ENCODE measurements at places on chromosomes 1 and 21.

DNA sequence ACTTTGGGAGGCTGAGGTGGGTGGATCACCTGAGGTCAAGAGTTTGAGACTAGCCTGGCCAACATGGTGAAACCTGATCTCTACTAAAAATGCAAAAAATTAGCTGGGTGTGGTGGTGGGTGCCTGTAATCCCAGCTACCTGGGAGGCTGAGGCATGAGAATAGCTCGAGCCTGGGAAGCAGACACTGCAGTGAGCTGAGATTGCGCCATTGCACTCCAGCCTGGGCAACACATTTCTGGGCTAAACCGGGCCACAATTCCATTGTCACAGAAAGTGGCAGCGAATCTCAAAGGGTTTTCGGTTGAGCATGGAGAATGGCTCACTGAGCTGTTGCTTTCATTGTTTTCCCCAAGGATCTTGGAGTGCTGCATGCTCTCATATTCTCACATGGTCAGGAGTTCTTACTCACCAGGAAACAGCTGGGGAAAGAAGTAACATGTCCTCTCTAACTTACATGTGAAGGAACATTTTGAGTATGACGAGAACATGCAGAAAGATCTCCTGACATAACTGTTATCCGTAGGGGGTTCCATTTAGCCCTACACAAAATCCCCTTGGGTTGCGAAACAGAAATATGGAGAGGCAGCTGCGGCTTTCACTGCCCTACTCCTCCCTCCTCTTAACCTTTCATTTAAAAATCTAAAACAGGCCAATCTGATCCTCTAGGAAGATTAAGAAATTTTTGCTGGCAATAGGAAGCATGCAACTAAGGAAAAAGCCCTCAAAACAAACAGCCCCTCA, 341.1 kb downstream of the PCP4 start:
- DNase-seq: no peak

- DNase-seq: peak; percentile 51
Observed at GRCh38 chr1:45815667-45816458, 12.5 kb downstream of the MAST2 start.

DNA sequence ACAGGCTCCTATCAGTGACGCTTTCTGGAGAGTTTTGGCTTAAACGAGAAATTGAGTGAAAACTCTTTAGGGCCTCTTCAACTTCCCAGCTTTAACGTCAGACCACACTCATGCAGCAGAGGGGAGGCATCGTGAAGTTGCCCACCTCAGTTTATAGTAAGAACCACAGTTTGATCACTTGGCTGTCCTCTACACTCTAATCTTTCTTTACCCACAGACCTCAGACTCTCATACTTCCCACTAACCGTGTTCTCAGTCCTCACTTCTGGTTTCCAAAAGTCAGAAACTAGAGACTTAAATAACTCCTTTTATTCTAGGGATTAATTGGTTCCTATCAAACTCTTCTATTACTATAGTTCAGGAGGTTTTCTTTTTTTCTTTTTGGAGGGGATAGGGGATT, 302.2 kb downstream of the NTNG1 start:
- DNase-seq: no peak

DNA sequence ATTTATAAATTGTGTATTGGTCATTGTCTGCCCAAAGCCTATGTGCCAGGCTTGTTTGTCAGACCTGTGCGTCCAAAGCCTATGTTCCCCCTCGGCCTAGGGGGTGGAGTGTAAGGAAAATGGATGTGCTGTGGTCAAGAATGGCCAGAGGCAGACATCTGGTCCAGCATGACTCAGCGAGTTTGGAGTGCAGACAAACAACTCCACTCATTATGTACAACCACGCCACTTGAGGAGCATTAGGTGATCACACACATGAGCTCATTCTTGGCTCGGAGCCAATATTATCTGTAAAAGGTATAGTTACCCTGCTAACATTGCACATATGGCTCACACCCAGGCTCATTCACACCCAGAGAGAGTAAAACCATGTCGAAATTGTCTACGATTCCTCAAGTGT, 1047.6 kb upstream of the ADGRL4 start:
- peak; percentile 49 for DNase-seq

DNA sequence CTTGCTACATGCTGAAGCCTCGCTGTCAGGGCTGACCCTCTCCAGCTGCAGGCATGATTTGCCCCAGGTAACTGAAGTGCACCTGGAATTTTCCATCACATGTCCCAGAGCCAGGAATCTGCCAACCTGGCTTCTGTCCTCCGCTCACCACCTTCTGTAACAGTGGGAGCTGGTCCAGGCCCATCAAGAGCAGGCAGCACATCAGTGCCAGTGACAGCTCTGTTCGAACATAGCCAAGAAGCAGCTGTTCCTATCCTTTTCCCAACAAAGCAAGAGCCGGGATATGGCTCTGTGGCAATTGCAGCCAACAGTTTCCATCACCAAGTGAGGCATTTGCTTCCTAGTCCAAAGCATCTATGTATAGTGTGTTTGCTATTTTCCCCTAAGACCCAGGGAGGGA, 42.2 kb upstream of the KANK4 start:
- DNase-seq: no peak

DNA sequence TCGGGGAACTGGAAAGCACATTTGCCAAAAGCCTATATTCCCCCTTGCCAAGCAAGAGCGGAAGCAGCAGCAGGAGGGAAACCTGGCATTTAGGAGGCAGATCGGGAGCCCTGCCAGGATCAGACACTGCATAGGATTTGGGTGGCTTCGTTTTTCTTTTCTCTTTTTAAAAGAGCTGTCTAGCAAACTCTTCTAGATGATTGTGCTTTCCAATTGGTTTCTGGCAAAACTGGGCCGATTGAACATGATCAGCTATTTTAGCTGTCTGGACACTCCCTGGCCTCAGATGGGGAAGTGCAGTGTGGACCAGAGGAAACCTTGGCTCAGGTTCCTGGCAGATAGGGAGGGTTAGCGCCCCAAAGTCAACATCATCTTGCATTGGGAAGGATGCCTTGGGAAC, 414.0 kb upstream of the KAZN start:
- no peak for DNase-seq

GRCh38 chr1:10440305-10440704, 9.5 kb upstream of the CORT start:
- DNase-seq: no peak

- no peak for DNase-seq
Observed at GRCh38 chr1:10105484-10105883, 72.7 kb downstream of the UBE4B start.

- no peak for DNase-seq
Observed at GRCh38 chr1:201061049-201061448, 37.5 kb upstream of the KIF21B start.

- DNase-seq: peak; percentile 55
Observed at GRCh38 chr1:180507795-180508724, 5.7 kb upstream of the ACBD6 start.

DNA sequence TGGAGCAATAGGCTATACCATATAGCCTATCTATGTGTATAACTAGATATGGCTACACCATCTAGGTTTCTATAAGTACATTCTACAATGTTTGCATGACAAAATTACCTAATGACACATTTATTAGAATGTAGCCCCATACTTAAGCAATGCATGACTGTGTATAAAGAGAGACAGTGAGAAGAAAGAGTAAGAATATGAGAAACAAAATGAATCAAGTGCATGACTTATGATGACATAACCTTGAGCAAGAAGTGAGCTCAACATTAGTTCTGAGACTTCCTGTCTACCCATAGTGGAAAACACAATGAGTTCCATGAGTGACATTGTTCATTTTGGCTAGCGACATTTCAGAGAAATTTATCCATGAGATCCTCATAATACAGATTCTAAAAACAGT, 10.1 kb downstream of the SLC44A5 start:
- DNase-seq: no peak

DNA sequence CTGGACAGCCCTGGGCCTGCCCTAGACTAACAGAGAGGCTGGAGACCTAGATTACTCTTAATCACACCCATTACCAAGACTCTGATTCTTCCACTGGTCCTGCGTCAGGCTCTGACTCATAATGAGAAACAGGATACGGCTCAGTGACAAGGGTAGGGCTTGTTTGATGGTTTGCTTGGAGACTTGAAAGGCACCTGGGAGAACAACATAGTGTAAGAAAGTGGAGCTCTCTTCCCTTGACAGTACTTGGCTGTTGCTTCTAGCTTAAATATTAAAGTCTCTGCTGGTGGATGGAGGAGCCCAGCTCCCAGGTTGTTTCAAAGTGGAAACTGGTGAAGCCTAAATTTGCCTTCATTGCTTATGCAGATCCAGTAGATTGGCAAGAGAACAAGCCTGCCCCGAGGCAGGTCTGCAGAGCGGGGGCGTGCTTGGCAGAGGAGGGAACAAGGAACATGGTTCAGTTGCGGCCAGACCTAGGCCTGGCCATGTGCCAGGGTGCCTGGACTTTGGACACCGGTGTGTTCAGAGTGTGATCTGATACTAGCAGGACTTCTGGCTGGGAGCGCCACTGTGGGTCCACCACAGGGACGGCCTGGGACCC, 480.6 kb downstream of the CAMTA1 start:
- DNase-seq: peak; percentile 72

DNA sequence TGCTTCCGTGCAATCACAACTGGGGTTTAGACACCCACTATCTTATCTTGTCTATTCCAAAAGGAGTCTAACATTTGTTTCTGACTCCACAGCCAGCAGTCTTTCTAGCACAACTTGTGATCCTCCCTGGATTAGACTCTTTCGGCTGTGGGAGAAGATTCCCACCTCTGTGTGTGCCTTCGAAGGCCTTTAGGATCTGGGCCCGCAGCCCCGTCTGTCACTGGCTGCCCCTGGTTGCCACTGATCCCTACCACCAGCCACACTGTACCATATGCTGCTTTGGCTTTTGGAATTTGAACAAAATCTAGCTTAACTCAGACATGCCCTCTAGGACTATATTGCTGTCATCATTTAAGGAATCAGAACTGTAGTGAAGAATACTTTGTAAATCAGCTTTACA, 18.0 kb downstream of the NTPCR start:
- DNase-seq: no peak

GRCh38 chr21:45916011-45916840, 65.3 kb upstream of the COL6A1 start:
- DNase-seq: no peak

GRCh38 chr1:248918131-248918530, 12.1 kb downstream of the PGBD2 start:
- DNase-seq: no peak

DNA sequence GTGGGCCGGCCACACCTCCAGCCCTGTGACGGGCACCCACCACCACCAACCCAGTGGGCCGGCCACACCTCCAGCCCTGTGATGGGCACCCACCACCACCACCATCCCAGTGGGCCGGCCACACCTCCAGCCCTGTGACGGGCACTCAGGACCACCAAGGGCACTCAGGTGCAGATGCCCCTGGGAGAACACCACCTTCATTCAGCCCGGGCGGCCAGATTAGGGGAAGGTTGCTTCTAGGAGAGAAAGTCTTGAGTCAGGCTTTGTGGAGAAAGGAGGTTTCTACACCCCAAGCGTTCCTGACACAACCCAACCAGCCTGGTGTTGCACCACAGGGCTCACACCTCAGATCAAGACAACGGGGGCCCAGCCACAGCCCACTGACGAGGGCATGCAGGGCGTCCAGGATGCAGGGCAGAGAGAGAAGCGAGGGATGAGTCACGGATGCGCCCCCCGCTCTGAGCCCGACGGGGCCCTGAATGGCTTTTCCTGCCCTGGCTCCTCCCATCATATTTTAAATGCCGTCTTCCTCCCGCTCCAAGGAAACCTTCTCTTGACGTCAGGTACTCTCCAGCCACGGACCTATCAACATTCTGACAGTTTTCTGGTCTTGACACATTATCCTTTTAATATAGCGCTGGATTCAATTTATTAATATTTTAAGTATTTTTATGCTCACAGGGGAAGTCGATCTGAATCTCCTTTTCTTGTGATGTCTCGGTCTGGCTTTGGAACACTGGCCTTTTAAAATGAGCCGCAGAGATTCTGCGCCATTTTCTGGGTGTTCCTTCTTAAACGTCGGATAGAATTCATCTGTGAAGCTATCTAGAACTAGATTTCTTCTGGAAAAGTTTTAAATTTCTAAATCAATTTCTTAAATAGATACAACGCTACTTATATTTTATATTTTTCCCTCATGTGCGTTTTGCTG, 631 bp upstream of the SPATC1L start:
- peak; percentile 90 for DNase-seq

DNA sequence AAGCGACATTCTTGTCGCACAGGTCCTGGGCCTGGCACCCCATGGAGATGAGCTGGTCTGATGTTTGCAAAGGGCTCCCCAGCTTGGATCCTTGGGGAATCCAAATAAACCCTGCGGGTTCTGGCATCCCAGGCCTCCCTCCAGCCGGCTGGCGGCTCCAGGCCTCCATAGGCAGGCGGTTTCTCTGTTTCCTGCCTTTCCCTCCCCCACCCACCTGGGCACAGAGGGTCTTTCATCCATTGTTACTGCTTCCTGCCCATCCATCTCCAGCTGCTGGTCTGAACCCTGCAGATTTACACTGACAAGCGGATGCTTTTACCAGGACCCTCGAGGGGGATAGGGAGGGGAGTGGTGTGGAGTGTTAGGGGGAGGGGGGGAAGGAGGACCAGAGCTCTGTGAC, 39.1 kb upstream of the ID3 start:
- no peak for DNase-seq

DNA sequence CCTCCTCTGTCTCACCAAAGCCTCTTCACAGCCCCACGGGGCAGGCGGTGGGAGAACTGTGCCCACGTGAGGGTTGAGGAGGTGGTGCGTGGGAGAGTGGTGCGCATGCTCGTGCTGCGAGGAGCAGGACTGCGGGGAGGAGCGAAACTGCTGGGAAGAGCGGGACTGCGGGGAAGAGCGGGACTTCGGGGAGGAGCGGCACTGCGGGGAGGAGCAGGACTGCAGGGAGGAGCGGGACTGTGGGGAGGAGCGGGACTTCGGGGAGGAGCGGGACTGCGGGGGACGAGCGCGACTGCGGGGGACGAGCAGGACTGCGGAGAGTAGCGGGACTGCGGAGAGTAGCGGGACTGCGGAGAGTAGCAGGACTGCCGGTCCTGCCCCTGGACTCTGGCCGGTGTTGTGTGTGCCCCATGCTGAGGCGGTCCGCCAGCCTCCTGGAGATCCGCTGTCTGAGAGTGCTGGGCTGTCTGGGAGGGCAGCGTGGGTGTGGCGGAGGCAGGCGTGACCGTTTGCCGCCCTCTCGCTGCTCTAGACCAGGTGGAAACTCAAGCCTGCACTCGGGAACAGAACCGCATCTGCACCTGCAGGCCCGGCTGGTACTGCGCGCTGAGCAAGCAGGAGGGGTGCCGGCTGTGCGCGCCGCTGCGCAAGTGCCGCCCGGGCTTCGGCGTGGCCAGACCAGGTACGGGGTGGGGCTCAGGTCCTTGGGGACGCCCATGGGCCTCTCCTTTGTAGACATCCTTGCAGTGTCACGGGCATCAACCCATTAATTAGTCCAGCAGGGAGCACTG, 24.6 kb downstream of the TNFRSF1B start:
- no peak for DNase-seq

DNA sequence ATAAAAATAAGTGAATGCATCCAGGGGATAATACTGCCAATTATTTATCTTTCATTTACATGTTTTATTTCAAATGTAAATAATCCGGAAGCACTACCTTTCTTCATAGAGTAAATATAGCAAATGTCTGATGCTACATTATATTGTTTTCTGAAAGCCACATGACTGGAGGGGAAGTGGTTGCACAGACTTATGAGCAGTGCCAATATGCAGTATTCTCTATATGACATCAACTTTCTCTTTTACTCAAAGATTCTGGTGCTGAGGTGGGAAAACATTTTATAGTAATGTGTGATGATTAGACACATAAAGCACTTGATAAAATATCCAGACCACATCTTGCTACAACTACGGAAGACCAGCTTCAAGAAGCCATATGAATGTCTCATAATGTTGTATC, 314.7 kb downstream of the NEGR1 start:
- no peak for DNase-seq

Measured in fibroblast of the aortic adventitia (primary cell).